SJSA1 (cell line): ENCODE measurements at places on chromosomes 11 and 22. TPM values are rescaled to one million over a fixed set of nuclear protein-coding genes. Genes with fewer than 3 reads are reported as not detected.

DNA sequence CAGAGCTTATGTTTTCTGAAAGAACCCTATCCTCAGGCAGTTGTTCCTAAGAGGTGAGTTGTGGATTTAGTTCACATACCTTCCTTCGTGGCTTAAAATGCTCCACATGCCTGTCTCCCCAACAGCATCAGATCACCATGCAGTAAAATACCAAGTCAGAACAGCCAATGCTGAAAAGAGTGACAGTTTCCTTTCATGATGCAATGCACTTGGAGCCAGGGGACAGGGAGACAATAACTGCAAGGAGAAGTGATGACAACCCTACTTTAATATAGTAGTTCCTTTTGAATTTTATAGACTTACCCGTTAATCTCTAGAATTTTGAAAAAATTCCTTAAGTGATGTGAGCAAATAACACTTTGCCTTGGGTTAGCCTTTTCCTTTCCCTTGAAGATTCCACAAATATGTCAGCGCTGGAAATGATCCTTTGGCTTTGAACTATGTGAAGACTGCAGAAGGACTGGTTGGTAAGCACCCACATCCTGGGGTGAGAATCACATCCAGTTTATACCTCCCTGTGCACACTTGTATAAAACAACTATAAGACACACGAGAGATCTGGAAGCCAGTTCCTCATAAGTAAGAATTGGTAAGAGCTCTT lies 71.2 kb downstream of the PIWIL4 start:
- DNase-seq, result no peak

- no peak for DNase-seq
Measured at GRCh38 chr22:17692841-17693240, 54.3 kb downstream of the BCL2L13 start.

ARHGAP20 gene
- total RNA-seq, result 1.1 and 2.2 TPM in 2 replicates

EFCAB6 gene
- total RNA-seq, result 0.50 TPM in 1 of 2 replicates, not detected in the other

CHADL gene
- total RNA-seq, result 0.11 TPM in 1 of 2 replicates, not detected in the other

LRRC56 gene
- total RNA-seq, result 0.05 TPM in 1 of 2 replicates, not detected in the other

DNA sequence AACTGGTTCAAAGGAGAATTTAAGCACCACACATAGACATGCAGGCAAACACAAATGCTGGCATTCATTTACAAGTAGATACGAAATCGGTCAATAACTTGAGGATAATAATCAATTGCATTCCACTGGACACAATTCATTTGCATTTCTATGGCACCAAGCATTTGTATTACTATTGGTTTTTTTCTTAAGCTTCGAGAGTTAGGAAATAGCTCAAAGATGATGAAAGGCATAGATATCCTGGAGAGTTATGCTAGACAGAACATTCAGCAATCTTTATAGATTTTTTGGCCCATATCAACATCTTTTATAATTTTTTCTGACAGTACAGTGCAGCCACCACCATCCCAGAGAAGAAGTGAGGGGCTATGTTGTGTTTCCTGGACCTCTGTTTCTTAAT lies 544.4 kb downstream of the MIAT start:
- no peak for DNase-seq

HSD17B12 gene
- 76.9 and 96.9 TPM in 2 replicates for total RNA-seq

- no peak for DNase-seq
Measured at GRCh38 chr11:90179923-90180322, 42.9 kb downstream of the CHORDC1 start.

DNA sequence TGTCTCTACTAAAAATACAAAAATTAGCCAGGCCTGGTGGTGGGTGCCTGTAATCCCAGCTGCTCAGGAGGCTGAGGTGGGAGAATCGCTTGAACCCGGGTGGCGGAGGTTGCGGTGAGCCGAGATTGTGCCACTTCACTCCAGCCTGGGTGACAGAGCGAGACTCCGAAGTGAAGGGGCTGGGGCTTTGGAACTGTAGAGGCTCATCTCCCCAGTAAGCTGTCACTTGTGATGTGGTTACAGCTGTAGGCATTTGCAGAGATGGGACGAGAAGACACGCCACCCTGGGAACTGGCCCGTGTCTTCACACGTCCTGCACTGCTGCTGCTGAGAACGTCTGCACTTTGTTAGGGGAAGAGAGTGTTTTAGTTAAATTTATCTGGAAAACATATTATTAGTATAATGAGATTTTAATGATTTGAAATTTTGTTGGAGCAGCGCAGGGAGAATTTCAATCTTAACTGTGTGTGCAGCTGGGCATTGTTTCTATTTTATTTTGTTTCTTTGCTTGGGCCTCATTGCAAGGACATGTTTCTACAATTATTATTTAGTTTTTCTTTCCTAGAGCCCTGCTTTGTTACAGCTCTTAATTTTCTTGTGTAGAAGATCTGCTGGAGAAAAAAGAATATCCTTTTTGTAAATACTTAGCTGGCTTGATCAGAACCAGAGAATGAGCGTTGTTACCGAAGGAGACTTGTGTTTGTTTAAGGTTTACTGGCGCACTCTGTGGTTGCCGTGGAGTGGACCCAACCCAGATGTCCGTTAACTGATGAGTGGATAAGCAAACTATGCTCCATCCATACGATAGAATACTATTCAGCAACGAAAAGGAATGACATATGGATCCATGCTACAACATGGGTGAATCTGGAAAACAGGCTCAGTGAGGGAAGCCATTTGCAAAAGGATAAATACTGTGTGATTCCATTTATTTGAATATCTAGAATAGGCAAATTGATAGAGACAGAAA lies 18.4 kb downstream of the PARVB start:
- DNase-seq, result no peak

- peak; percentile 62 for DNase-seq
Measured at GRCh38 chr11:46521961-46522681, 71.7 kb downstream of the AMBRA1 start.

DNA sequence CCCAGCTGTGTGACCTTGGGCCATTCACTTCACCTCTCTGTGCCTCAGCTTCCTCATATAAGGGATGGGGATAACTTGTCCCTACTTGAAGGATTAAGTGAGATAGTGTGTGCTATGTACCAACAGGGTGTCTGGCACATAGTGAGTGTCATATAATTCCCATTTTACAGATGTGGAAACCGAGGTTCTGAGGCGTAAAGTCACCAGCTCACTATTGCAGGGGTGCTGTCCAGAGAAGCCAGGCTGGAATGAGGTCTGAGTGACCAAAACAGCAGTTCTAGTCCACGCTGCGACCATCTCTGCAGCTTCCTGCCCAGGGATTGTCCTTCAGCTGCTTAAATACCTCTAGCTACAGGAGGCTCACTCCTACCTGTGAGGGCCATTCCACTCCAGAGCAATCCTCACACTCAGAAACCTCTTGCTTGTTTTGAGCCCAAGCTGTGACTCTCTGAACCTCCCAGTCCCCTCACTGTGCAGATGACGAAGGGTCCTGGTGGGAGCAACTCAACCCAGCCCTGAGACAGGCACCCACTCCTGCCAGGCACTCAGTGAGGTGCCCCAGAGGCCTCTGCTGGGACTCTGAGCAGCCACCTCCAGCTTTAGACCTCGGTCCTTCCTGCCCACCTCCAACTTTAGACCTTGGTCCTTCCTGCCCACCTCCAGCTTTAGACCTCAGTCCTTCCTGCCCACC lies 5.8 kb downstream of the MB start:
- no peak for DNase-seq

DNA sequence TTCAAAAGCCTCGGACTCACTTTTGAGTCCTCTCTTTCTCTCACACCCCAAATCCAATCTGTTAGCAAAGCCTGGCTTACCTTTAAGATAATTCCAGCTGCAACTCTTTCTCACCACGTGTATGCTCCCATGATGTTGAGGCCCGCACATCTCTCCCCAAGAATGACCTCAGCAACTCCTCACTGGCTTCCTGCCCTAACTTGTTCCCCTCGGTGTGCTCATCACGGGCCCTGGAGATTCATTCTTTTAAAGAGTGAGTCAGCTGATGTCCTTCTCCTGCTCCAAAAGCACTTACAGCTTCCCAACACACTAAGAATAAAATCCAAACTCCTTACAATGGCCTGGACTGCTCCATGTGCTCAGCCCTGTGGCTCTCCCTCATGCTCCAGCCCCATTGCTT lies 1041.3 kb downstream of the OPCML start:
- DNase-seq, result no peak

- DNase-seq, result no peak
Measured at GRCh38 chr11:17791144-17791543, 56.6 kb downstream of the KCNC1 start.

PTPRJ gene
- total RNA-seq, result 10.2 and 19.8 TPM in 2 replicates

ENDOD1 gene
- 4.1 and 4.3 TPM in 2 replicates for total RNA-seq

MYOD1 gene
- total RNA-seq, result not detected in 2 replicates

DNA sequence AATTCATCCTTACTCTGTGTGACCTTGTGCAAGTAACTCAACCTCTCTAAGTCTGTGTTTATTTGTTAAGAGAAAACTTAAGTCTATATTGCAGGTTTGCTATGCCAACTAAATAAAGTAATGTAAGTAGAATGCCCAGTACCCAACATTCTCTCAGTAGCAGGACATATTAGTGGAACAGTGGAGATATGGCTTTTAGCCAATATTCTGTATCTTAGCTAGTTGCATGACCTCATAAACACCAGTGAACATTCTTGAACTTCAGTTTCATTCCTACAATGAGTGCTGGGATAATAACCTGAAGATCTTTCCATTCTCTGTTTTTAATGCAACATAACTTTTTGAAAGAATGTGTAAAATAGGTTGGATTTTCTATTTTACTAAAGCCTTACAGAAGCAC lies 77.0 kb downstream of the RAB38 start:
- DNase-seq, result no peak

KCNJ1 gene
- total RNA-seq, result not detected in 2 replicates

GRCh38 chr22:29315286-29316140 lies at the start of gene RASL10A:
RASL10A (minus strand) TSS chr22:29315697; CDS start chr22:29315246, 451 bp downstream.
- DNase-seq, result peak; percentile 35

DNA sequence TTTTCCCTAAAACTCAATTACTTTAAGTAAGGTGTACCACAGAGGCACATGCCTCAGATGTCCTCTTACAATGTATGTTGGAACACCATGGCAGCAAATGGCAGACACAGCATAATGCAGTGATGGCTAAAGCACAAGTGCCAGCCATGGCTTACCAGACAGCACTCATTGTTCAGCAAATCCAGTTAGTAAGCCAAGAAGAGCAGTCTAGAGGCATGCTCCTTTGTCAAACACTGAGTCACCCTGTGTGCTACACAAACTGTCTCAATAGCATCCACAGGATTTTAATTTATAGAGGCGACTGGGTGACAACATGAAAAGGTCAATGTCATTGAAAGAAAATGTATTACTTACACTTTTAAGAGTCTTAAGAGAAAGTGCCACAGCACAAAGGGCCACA lies 140.6 kb downstream of the KCNA4 start:
- no peak for DNase-seq

KCNC1 gene
- total RNA-seq, result not detected in 2 replicates
